ENCODE measurements at places on chromosomes 7 and 10.

- no peak for DNase-seq
Observed at GRCh38 chr7:82729172-82730030, 285.8 kb upstream of the CACNA2D1 start.

DNA sequence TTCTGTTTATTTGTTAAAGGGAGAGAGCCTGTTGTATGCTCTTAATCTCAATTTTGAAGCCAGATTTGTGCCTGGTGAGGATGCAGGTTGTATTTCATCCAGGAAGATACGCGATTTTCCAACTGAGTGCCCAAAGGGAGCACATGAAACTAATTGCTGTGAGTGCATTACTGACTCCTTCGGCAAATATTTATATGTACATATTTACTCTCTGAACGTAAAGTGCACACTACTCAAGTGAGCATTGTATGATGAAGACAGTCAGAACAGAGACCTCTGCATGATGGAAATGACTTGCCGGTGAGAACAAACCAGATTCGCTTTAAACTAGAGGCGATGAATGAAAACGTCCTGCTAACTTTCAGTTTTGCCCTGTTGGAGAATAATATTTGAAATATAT, 130.1 kb downstream of the MALRD1 start:
- DNase-seq: no peak

DNA sequence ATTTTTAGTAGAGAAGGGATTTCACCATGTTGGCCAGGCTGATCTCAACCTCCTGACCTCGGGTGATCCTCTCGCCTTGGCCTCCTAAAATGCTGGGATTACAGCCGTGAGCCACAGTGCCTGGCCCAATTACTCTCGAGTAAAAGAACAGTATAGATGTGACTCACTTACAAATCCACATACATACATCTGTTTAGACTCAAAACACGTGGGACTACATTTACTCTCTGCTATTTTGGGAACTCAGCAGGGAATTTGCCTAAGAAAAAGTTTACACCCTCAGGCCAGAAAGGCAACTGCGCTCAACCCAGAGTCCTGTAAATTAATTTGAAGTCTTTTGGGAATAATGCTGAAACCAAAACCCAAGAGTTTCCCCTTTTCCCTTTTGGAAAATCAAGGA, 289.7 kb downstream of the KLF6 start:
- DNase-seq: no peak

DNA sequence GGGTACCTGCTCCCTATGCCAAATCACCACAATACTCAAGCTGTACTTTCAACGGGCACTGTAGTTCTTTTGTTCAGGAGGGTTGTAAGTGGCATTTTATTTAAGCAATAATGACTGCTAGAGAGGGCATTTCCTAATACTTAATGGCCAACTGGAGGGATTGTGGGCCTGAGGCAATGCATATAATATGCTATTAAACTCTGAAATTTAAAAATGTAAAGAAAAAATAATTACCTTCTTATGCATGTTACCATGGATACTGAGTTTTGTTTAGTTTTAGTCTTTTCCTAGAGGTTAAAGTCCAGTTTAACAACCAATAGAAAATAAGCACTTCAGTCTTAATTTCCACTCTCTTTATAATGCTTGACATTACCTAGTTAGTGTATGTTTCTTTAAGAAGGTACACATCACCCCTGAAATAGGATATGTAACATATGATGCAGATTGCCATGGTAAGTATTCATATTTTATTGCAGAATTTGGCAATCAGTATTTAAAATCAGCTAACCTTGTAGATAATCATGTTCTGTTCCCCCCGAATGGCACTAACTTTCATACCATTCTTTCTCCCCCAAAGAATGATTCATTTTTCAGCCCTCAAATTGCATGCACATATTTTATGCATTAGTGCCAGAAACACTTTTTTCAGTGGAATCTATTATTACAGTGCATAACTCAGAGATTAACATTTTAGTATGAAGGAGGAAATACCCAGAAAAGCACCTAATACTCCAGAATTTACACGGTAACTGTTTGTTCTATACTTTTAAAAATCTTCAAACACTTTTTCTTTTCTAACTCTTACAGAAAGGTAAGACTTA, 90.3 kb upstream of the ZNF438 start:
- DNase-seq: no peak

DNA sequence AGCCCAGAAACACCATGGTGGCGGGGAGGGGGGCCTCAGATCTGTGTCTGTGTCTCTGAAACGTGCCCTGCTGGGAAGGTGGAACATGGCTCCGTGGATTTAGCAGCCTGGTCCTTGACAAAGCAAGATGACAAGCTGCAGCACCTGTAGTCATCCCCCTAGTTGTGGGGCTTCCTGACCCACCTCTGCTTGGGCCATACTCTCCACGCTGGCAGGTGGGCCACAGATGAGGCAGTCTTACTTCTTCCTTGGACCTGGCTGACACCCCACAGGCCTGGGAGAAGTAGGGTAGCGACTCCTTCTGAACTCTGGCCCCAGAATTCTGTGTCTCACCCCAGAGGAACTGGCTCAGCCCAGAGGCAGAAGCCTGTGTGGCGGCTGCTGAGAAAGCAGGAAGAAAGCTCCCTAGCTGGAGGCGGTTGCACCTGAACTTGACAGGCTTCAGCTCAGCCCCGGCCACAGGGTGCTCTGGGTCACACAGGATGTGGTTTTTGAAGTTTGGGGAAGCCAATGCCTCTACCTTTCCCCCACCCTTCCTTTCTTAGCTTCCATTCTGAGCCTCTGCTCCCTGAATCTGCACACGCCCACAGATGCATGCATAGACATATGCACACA, 113.9 kb downstream of the ABLIM1 start:
- DNase-seq: peak; percentile 34
